GM12892 (cell line): ENCODE measurements at places on chromosomes 13 and 19.

- DNase-seq = no peak
Measured at GRCh38 chr19:10019246-10019645, 6.0 kb downstream of the RDH8 start.

- DNase-seq = no peak
Measured at GRCh38 chr13:82634946-82635345, 1247.3 kb downstream of the SLITRK1 start.

- no peak for DNase-seq
Measured at GRCh38 chr13:76982061-76982460, 9.8 kb upstream of the CLN5 start.

DNA sequence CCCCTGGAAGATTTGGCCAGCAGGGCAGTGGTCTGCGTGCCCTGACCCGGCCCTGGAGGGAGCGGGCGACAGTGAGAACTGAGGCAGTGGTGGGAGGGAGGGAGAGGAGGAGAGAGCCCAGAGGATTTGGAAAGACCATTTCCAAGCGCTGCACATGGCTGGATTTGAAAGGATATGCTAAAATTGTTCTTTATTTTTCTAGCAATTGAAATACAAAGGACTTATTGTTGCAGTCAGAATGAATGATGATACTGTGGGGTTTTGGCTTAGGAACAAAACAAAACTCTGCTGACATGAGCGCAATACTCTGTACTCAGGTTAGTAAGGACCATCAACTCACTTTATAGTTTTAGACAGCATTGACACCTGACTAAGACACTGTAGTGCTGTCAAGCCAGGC lies 69.5 kb downstream of the TNFRSF19 start:
- no peak for DNase-seq

GRCh38 chr13:97223711-97224541 lies 1.8 kb downstream of the MBNL2 start:
- DNase-seq = no peak

DNA sequence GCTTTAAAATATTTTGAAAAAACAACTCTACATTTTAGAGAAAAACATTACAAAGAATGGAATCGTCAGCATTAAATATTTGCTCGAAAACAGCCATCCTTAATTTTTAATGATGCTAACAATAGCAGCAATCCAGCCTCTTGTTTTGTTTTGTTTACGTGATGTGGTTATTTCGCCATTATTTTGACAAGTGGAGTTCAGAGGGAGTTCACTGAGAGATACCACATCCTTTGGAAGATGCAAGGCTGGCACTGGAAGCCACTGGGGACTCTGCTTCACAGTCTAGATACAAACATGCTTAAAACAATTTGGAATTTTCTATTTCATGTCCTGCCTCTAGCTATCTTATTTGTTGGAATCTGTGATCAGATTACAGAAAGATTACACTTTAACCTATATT lies 556.3 kb downstream of the PCDH17 start:
- no peak for DNase-seq

GRCh38 chr19:18587561-18587960 lies 1.0 kb upstream of the REX1BD start:
- no peak for DNase-seq

DNA sequence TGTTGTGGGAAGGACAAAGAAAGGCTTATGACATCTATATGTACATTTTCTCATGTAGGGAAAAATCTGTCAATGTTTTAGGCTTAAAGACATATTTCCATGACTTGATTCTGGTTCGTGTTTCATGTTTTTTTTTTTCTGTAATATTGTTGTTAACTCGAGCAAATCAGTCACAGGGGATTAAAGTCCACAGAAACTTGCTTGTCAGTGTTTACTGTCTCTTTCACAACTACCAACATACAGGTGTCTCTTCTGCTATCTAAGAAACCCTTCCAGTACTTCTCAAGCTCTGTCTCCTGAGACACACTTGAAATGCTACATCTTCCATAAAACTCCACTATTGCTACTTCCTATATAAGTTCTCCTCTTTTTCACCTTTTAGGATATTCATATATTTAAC lies 130.9 kb upstream of the SLITRK6 start:
- DNase-seq = no peak

DNA sequence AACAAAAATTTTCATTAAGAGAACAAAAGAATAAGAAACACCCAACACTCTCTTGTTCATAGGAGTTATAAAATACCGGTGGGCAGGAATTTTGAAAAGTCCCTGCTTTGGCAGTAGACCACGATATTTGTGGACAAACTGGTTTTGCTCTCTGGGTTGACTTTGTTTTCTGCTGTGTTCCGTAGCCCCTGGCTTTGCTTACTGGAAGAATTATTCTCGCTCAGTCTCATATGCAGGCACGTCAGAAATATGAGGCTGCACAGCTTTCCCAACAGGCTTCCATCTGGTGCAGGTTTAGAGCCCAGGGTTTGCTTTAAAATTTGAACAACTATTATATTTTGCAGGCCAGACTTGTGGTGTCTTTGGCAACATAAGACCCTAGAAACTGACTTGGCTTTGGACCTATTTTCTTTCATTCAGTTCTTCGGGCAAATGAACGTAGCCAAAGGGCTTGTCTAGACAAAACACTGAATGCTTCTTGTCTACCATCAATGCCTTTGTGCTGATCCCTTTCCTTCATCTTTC lies 2012.6 kb downstream of the PCDH9 start:
- DNase-seq = no peak

- peak; percentile 31 for DNase-seq
Measured at GRCh38 chr19:3986260-3987041, 1.2 kb upstream of the EEF2 start.

DNA sequence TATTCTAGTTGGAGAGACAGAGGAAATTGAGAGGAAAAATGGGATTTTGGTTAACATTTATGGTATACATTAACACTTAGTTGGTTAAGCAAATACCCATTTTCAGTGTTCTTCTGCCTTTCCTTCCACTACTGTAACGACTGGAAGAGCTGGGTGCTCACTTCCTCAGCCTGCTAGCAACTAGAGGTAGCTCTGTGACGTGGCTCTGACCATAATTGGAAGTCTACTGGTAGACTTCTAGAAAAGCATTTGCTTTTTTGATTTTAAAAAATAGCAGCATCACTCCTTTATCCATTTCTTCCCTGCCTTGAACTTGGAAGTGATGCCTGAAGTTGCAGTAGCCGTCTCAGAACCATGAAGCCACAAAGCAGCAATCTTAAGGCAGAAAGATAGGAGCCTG lies 15.9 kb downstream of the NHLRC3 start:
- DNase-seq = no peak

GRCh38 chr19:57434386-57435061 lies 601 bp upstream of the ZNF749 start:
- DNase-seq = no peak

DNA sequence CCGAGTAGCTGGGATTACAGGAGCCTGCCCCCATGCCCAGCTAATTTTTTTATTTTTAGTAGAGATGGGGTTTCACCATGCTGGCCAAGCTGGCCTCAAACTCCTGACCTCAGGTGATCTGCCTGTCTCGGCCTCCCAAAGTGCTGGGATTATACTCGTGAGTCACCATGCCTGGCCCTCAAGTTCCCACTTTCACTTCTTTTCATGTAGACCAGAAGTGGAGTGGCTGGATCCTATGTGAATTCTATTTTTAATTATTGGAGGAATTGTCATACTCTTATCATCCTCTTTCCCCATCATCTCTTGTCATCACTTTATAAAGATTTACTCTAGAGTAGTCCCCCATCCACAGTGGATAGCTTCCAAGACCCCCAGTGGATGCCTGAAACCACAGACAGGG lies 12.8 kb upstream of the SIGLEC10 start:
- no peak for DNase-seq

DNA sequence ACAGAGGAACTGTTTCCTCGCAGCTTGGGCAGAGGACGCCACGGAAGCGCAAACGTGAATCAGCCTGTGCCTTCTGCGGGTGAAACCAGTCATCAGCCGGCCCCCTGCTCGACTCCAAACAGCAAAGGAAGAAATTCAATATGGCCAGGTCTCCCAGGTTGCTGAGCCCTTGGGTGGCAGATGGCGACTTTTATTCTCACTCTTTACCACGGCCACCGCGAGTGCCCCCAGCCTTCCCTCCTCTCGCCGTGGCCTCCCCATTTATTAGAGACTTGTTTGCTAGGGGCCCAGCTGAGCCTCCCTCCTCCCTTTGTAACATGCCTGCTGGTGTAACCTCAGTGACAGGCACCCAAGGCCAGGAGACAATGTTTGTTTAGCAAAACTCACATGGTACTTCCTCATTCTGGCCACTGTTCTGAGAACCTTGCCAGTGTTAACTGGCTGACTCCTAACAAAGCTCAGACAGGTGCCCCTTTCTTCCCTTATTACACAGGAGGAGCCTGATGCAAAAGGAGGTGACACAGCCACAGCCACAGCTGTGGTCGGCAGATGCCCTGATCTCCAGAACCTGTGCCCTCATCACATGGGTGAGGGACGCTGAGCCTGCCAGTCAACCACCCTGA lies 5.8 kb downstream of the RAB20 start:
- no peak for DNase-seq

DNA sequence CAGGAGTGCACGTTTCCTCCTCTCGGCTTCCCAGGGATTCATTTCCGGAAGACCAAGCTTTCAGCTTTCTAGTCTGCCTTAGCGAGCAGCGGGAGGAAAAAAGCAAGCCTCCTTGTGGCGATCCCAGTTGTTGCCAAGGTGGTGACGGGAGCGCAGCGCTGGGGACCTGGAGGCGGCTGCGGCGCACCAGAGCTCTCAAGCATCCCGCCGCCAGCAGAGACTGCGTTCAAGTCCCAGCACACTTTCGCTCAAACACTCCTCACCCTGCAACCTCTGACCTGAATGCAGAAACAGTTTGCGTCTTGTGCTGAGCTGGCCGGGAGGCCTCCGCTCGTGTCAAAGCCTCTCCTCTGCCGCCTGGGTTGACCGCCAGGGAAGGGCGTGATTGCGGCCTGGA lies 4.9 kb downstream of the GSX1 start:
- DNase-seq = no peak

- no peak for DNase-seq
Measured at GRCh38 chr13:59738921-59739320, 424.8 kb downstream of the DIAPH3 start.

- DNase-seq = no peak
Measured at GRCh38 chr13:39329182-39329639, 273.8 kb downstream of the LHFPL6 start.

GRCh38 chr19:29663861-29664752 lies 1.2 kb upstream of the PLEKHF1 start:
- DNase-seq = no peak

GRCh38 chr13:52449331-52450011 lies 963 bp downstream of the VPS36 start:
- no peak for DNase-seq

- DNase-seq = no peak
Measured at GRCh38 chr13:31286930-31287329, 87.2 kb downstream of the B3GLCT start.

DNA sequence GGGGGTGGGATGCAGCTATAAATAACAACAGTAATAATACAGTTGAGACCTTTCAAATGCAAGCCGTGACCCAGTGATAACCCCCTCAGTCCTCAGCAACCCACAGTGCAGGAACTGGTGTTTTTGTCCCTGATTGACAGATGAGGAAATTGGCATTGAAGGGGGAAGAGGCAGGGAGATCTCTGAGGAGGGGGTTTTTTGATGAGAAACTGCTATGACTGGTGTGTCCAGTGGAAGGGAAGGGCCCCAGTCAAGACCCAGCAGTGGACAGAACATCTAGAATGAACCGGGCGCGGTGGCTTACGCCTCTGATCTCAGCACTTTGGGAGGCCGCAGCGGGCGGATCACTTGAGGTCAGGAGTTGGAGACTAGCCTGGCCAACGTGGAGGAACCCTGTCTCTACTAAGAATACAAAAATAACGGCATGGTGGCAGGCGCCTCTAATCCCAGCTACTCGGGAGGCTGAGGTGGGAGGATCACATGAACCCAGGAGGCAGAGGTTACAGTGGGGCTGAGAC lies 1.9 kb downstream of the MAP1S start:
- DNase-seq = no peak

GRCh38 chr19:51227326-51227725 lies 2.4 kb downstream of the CD33 start:
- no peak for DNase-seq

DNA sequence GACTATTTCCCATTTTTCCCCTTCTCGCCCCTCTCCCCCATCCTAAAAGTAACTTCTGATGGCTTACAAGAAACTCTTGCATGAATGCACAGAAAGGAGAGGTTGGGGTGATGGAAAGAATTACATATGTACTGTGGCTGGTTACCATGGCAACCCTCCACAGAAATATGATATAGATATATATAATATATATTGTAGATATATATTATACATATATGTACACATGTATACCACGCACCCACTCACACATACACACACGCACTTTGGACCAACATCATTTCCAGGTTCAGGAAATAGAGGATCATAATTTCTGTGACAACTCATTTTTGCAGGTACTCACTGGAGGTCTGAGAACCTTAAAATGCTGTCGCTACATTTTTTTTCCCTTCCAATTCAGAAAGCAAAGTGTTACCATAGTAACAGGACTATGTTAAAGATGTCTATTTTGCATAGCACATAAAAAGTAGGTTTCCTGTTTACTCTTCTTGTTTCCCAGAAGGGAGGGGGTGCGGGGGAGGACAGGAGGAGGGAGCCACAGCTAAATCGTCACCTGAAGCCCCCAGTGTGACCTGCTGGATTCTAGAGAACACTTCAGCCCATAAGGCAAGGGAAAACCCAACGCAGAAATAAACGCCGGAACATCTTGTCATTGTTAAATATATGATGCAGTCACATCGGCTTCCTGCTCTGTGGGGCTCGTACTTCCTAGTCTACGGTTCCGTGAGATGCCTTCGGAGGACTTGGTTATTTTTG lies 44.7 kb downstream of the EFNB2 start:
- DNase-seq = no peak

GRCh38 chr13:97280478-97280877 lies 58.3 kb downstream of the MBNL2 start:
- DNase-seq = no peak

DNA sequence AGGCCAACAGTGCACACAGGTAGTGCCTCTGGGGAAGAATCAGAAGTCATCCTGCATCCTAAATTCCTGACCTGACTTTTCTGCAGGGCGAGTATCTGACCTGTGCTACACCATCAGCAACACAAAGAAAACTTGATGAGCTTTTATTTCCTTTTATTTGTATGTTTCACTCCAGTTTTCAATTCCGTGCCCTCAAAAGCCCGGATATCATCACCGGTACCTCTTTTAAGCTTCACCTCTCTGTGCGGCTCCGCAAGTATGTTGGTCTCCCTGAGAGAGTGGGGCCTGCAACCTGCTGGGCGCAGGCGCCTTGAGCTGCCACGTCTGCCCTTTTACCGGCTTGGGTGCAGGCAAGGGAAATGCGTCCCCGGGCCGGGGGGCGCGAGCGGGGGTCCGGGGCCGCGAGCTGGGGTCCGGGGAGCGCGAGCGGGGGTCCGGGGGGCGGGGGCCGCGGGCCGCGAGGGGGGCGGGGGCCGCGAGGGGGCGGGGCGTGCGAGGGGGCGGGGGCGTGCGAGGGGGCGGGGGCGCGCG lies 4.3 kb upstream of the DUXA start:
- peak; percentile 19 for DNase-seq
